ENCODE measurements at places on chromosomes 4 and X.
A peak's percentile ranks its signal among the peaks of the same experiment; 100 is the strongest.

GRCh38 chr4:185238750-185239149 lies 29.4 kb downstream of the SNX25 start:
- DNase-seq, result no peak

DNA sequence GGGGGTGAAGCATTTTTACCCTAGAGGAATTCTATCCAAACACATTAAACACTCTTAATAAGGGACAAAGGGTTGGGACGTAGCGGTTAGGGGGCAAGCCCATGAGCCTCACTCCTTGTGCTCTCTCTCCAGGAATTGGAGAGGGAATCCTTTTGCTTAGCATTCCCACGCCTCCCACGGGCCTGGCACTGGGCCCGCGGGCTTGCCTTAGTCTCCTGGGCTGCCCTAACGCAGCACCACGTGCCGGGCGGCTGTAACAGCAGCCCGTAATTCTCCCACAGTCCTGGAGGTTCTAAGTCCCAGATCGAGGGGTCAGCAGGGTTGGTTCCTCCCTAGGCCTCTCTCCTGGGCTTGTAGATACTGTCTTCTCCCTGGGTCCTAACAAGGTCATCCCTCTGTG lies 67.5 kb downstream of the TBL1X start:
- no peak for DNase-seq

GRCh38 chr4:185592845-185593488 lies 57.7 kb upstream of the PDLIM3 start:
- no peak for DNase-seq

DNA sequence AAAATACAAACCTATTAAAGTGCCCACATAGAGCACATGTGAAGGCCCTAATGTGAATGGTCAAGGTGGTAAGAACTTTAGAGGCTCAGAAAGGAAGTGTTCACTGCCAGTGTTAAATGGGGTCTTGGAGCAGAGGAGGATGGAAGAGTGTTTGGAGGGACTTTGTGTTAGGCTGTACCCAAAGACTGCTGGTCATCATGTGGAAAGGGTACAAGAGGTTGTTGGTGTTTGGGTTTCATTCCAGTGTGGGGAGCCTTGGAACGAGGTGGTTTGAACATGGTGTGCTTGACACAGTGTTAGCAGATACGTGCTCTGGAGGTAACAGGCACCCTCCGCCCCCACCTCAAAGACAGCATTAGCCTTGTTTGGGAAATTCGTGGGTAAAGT lies 73.1 kb downstream of the RAPGEF2 start:
- DNase-seq, result no peak

DNA sequence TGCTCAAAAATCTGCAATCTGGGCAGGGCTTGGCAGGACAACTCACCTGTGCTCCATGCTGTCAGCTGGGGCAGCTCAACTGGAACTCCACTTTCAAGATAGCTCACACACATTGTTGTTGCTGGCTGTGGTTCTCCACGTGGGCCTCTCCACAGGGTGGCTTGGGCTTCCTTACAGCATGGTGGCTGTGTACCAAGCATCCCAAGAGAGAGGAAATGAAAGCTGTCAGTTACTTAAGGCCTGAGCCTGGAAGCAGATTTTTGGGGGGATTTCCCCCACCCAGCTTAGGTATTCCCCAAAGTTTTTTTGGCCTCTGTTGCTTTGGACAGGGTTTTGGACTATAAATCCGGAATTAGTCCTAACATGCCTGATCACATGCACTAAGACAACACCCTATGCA lies 81.0 kb downstream of the BCOR start:
- no peak for DNase-seq

DNA sequence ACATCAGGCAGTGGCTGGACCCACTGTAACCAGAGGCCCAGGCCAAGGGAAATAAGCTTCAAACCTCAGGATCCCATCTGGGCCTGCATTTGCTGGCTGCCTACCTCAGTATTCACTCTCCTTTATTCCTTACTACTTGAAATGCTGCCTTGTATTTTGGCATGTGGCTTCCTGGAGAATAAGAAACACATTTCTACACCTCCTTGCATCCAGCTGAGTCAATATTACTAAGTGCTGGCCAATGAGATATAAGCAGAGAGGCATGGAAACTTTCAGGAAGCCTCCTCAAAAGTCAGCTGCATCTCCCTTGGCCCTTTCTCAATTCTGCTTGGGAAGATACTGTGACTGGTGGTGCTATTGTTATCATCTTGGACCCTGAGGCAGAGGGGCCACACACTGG lies 59.8 kb upstream of the RELL1 start:
- DNase-seq, result peak; percentile 13

DNA sequence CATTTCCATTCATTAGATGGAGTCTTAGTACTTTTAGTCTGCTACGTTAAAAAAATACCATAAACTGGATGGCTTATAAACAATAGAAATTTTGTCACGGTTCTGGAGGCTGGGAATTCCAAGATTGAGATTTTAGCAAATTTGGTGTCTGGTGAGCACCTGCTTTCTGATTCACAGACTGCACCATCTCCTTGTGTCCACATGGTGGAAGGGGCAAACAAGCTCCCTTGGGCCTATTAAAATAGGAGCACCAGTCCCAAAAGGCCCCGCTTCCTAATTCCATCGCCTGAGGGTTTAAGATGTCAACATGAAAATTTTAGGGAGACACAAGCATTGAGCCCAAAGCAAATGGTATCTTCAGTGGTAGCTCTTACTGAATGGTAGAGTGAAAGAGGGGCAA lies 120.5 kb upstream of the MAP9 start:
- DNase-seq, result no peak

GRCh38 chrX:75365243-75365975 lies 91.5 kb downstream of the UPRT start:
- DNase-seq, result no peak

DNA sequence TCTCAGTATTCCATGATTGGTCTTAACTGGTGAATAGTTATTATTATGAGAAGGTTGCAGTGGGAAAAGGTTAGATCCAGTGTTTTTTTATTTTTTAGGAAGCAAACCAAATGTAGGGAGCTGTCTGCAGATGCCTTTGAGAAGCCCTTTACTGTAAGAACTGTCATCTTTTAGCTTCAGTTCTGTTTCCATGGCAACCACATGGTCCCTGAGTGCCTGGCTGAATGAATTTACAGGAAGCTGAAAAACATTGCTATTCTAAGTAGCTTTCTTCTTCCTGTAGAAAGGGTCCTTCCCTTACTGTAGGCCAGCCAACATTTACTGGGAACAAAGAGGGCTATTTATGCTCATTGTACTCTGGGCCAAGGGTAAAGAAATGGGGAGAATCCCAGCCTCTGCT lies 103.3 kb downstream of the DCLK2 start:
- peak; percentile 86 for DNase-seq

DNA sequence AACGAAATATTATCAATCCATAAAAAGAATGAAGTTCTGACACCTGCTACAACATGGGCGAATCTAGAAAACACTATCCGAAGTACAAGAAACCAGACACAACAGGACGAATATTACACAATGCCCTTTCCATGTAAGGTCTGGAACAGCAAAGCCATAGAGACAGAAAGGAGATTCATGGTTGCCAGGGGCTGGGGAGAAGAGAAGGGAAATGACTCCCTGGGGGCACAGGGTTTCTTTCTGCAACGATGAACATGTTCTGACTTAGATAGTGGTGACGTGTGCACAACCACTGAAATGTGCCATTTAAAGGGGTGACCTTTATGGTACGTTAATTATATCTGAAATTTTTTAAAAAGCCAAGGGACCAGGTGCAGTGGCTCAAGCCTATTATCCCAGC lies 28.3 kb downstream of the GPR143 start:
- no peak for DNase-seq

DNA sequence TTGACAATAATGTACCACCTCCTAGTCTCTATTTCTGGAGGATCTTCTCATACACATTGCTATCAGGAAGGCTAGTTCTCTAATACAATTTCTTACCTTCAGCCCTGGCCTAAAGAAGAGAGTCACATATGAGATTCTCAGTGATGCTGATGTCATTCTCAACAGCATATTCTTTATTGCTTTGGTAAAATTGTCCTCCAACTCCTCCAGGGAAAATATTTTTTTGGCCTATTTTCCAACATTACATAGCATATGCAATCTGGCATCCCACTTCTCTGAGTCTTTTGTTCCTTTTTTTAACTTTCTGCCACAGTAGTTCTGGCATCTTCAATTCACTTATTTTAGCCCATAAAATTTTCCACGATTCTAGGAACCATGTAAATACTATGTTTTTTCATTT lies 2363.1 kb downstream of the ARAP2 start:
- DNase-seq, result peak; percentile 18

- no peak for DNase-seq
These were observed 92.5 kb downstream of the RASL11B start for GRCh38 chr4:52954560-52955170.

DNA sequence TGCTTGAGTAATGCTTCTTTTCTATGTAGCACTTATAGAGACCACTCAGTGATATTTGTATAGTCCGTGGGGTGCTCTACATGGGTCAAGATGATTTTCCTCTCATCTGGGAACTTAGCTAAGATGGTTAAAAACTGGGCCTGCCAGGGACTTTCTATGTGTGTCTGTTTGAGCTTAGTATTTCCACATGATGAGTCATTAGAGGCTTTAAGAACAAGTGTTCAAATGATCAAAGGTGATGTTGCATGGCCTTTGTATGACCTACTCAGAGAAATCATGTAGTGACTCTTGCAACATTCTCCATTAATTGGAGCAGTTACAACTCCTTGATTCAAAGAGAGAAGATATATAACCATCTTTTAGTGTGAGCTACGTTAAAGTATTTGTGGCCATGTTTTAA lies 1480.5 kb upstream of the IGFBP7 start:
- no peak for DNase-seq

DNA sequence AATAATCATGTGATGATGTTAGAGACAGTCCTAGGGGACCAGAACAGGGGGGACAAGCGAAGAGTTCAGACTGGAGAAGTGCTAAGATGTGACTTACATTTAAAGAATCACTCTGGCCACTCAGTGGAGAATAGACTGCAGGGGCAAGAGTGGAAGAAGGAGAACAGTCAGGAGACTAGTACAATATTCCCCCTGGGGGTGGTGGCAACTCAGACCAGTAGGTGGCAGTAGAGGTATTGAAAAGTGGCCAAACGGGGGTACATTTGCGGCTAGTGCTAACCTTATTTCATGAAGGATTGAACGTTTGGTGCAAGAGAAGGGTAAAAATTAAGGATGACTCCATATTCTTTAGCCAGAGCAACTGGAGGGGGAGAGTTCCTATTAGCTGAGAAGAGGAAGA lies 2.7 kb upstream of the BMX start:
- DNase-seq, result no peak

Measured in muscle of leg (tissue), 16 donors.